Ecto neural progenitor cell (in vitro differentiated cells): ENCODE measurements at places on chromosomes 16 and 17.

DNA sequence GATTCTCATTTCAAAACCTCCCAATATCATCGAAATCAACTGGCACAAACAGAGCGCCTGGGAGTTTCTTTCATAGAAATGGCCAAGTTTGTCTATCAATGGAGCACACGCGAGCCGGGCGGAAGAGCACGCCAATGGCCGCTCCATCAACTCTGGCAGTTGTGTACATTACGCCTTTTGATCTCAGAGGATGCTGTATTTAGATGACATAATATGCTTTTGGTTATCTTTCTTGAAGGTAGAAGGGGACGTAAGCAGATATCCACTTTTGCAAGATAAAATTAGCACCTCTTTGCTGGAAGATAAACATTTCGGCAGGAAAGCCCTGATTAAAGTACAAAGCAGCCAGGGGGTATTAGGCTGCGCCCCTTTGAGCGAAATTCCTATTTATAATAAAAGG is 287.4 kb downstream of the IRF8 start:
- DNase-seq: no peak

DNA sequence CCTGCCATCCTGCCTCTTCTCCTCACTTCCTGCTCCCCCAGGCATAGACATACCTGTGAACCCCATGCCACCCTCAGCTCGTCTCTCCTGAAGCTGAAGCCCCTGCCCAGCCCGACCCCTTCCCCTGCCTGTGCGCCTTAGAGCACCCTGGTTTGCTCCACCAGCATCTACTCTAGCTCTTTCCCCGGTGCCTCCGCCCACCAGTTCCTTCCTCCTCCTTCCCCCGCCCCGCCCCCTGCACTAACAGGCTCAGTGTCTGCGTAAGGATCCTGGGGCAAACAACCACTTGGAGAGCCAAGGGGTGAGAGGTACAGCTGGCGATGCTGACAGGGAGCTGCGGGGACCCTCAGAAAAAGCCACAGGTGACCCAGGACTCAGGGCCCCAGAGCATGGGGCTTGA is 1.9 kb downstream of the GPR142 start:
- DNase-seq: peak; percentile 76

DNA sequence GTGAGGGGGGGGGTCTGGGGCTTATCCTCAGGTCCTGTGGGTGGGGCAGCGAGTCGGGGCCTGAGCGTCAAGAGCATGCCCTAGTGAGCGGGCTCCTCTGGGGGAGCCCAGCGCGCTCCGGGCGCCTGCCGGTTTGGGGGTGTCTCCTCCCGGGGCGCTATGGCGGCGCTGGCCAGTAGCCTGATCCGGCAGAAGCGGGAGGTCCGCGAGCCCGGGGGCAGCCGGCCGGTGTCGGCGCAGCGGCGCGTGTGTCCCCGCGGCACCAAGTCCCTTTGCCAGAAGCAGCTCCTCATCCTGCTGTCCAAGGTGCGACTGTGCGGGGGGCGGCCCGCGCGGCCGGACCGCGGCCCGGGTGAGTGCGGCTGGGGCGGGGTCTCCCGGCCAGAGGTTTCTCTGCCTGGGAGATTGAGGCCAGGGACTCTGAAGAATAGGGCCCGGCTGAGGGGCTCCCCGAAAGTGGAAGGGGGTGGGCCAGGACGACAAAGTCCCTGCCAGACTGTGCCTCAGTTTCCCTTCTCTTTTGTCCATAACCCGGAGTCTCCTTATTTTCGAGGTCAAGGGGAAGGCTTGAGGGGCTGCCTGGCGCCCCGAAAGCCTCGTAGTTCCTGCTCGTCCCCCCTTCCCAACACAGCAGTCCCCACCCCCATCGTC is at the start of gene FGF11:
FGF11 (plus strand) TSS at position 51 of the 651 bp plus-strand sequence; CDS start at position 160, 109 bp downstream.
- DNase-seq: no peak

GRCh38 chr16:3400446-3400778 is 392 bp downstream of the ZSCAN32 start:
- no peak for DNase-seq

DNA sequence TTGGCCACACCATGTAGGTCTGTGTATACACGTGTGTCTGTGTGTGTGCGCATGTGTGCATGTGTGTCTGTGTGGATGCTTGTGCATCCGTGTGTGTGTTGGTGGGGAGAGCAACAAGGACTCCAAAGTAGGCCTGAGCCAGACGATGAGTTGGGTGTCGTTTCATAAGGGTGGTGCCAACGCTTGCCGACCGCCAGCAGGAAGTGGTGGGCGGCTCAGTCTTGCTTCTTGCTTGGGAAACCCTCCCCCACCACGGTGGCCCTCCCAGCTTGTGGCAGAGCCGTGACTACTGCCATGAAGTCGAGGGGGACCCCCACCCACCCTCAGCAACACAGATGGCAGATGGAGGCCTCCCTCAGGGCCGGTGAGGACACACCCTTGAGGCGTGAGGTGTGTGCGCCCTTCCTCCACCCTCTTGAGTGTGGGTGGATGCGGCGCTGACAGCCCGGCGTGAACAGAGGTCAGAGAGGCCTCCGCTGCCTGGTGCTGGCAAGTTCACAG is 17.5 kb downstream of the SBK1 start:
- DNase-seq: no peak

DNA sequence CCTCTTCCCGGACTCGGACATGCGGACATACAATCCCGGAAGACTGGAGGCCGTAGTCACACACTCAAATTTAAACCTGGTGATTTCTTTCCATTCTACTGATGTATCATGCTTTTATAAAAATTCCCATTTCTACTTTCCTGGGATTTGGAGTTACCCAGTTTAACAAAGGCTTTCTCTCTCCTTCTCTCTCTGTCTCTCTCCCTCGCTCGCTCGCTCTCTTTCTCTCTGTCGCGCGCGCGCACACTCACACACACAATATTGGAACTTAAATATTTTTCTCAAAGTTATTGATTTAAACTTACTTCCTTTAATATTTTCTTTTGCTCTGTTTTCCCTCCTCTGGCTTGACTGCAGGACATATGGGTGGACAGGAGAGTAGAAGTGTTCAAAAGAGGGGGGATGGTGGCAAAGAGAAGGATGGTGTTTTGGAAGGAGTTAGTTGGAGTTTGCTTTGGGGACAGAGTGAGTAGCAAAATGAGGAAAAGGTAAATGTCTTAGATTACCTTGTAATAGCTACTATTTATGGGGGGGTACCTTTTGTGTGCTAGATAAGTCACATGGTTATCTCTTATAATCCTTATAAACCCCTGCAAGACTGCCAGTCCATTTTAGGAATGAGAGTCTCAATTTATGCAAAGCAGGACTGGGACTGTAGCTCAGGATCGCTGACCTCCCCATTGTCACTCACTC is 878 bp upstream of the TRIM25 start:
- no peak for DNase-seq

DNA sequence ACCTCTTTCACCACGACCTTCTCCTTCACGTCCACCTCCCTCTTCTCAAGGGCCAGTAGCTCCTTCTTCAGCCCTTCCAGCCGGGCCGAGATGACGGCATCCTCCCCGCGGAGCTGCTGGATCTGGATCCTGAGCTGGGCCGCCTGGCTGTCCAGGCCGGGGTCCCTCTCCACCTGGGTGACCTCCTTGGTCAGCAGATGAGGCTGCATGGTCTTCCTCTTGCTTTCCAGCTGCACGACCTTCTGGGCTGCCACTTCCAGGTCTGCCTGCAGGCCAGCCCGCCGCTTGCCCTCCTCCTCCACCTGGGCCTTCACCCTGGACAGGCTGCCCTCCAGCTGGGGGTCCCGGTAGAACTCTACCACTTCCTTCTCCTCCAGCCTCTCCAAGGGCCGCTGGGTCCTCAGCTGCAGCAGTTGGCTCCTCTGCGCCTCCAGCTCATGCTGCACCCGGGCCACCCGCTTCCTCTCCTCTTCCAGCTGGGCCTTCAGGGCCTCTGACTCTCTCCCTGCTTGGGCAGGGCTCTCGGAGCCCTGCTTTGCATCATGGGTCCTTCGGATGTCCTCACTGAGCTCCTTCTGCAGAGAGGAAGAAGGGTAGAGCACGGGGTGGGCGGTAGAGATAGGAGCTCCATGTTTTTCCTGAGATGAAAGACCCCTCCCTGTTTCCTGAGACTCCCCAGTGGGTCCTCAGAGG is 9.5 kb downstream of the CDK3 start:
- no peak for DNase-seq

DNA sequence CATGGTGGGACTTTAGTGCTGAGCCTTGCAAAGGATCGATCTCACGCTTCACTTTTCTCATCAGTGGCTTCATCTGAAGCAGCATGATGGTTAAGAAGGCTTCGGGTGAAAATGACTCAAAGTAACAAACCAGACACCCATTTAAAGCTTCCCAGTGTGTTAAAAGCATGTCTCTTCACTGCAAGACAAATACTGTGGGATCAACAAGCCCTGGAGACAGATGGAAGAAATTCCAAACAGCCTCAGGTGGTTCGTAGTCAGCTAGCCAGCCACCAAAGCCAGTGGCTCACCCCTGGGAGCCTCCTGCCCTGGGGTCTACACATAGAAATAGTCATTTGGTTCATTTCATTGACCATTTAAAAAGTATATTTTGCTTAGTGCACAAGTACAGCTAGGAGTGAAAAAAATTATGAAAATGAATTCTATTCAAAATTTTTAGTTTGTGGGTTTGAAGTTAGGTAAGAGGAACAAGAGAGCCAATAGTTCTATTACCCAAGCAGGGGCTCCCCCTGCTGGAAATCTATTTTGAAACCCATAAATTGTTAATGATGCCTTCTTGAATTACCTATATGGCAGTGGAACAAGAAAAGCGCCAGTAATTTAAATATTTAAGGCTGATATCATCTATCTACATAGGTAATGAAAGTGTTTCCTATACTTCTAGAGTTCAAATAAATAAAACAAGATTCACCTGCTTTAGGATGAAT is 51.6 kb downstream of the PMP22 start:
- no peak for DNase-seq

- DNase-seq: peak; percentile 10
Measured at GRCh38 chr16:73485880-73486279, 438.0 kb upstream of the ZFHX3 start.

GRCh38 chr17:59669411-59669810 is 37.8 kb downstream of the PTRH2 start:
- DNase-seq: no peak

DNA sequence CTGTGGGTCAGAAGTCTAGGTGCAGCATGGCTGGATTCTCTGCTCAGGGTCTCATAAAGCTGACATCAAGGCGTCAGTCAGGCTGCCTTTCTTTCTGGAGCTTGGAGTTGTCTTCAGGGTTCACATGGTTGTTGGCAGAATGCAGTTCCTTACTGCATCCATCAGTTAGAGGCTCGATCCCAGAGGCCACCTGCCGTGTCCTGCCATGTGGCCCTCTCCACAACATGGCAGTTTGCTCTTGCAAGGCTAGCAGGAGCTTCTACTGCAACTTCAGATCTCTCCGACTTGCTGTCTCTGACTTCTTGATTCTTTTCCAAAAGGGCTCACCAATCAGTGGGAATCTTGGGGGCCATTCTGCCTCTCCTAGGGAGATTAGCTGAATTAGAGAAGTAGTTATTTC is 11.9 kb downstream of the PITPNC1 start:
- no peak for DNase-seq

DNA sequence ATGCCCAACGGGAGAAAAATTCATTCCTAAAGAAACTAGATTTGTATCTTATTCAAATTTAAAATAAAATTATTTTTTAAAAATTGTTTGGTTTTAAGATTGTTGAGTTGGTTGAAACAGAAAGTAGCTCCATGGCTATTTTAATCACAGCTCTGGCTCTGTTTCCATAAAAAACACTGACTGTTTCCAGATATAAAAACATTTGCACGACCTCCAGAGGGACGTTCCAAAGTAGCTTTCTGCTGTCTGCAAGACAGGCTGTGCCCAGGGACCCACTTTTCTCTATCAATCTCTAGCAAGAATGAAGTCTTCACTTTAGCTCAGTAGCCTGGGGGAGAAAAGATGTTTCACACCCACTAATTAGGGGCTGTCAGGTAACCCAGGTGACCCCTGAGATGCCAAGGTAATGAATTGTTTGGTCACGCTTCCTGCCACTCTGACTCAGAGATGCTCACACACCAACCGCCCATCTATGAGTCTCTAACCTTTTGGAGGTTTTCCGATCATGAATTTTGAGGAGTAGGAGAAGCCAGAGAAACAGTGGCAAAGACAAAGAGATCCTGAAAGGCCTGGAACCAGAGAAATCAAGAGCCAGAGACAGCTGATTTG is 220.1 kb upstream of the SOX9 start:
- no peak for DNase-seq

GRCh38 chr17:34980353-34980680 is at the start of gene LIG3:
Gene LIG3 (plus strand): TSS chr17:34980512. CDS start chr17:34983006, 2,494 bp downstream.
- peak; percentile 99 for DNase-seq

- no peak for DNase-seq
Measured at GRCh38 chr16:9260666-9261065, 169.2 kb downstream of the HAPSTR1 start.

DNA sequence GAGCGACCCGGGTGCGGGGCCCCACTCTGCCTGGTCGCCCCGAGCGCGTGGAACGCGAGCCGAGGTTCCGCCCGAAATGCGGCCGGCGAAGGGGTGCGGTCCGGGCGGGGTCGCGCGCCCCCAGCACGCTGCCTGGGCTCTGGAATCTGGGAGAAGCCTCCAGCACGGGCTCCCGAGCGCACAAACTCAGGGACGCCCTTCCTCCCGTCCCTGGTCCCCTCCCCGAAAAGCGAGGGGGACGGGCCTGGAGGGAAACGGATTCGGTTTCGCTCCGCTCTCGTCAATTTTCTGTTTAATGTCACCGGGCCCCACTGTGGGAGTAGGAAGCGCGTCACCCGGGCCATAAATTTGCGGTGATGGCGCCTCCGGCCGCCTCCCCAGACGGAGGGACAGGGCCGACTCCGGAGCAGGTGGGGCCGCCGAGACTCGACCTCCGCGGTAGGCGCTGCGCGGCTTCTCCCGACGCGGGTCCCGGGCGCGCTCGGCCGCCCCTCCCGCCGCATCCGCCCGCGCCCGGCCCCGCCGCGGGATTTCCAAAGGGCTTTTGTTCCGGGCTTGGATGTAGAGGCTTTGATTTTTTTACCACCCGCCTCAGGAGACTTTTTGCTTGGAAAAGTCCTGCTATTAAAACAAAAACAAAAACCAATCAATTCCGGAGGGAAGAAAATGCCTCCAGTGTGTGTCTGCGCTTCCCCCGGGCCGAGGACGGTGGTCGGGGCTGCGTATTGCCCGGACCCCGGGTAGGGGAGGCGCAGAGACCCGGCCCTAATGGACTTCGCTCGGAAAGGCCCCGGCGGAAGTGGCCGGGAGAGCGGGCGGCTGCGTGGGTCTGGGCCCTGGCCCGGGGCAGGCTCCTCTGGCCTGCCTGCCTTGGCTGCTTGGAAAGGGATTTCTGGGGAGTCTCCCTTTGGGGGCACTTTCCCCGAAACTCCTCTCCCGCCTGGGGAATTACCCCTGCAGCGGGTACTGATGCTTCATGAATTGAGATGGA is 7.9 kb upstream of the BAHCC1 start:
- no peak for DNase-seq

DNA sequence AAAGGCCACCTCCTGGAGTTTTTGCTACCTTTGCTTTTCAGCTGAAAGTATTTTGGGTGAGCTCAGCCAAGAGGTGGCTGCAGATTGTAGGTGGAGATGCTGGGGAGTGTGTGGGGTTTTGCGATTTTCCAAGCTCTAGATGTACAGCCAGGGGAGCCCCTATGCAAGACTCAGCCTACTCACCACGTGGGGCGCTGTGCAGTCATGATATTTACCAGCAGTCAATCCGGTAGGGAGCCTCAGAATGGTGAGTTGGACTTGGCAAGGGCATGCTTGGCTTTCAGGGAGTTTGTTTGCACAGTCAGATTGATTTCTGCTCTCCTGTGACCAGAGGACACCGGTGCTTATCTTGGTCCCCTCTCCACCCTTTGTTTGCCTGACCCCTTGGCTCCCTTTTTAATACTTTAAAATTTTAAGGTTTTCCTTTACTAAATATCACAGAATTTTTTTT is 175.3 kb downstream of the UTP18 start:
- peak; percentile 76 for DNase-seq

- DNase-seq: no peak
Measured at GRCh38 chr16:57196286-57196685, 10.2 kb downstream of the RSPRY1 start.

GRCh38 chr17:60315650-60316049 is 76.3 kb downstream of the USP32 start:
- DNase-seq: no peak
